CD4-positive, CD25-positive, alpha-beta regulatory T cell (primary cell): ENCODE measurements at places on chromosomes 2 and 18. TPM values are rescaled to one million over a fixed set of nuclear protein-coding genes. Genes with fewer than 3 reads are reported as not detected.

DNA sequence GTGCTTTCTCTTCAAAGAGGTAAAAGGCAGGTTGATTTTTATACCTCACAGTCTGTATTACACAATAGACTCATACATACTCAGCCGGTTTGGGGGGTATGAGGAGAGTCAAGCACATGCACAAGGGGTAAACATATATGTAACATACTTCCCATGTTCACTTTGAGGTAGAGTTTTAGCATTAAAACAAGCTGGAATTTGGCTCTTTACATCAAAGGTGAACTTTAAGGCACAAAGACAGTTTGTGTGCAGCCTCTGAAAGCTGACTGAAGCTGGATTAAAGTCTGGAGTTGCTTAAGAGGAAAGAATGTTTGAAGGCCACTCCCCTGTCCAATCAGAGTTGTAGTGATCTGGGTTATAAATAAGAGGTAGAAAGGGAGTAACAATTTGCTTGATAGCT, 282.0 kb downstream of the DPP10 start:
- no peaks in the 10 kb centered on the region for H3K27me3 ChIP-seq
- H3K27ac ChIP-seq, result no peak overlapping the region
- no peaks in the 10 kb centered on the region for H3K4me1 ChIP-seq
- no peaks in the 10 kb centered on the region for H3K36me3 ChIP-seq
- H3K4me3 ChIP-seq, result no peak overlapping the region

- DNase-seq, result no peak
- H3K4me1 ChIP-seq, result no peaks in the 10 kb centered on the region
- H3K36me3 ChIP-seq, result no peaks in the 10 kb centered on the region
Measured at GRCh38 chr2:223122781-223123180, 70.8 kb downstream of the KCNE4 start.

- H3K27ac ChIP-seq, result no peak overlapping the region
- no peak for DNase-seq
- H3K27me3 ChIP-seq, result peaks cover 3% of the 10 kb centered on the region
- no peaks in the 10 kb centered on the region for H3K4me1 ChIP-seq
- H3K4me3 ChIP-seq, result no peak overlapping the region
- H3K36me3 ChIP-seq, result no peaks in the 10 kb centered on the region
Measured at GRCh38 chr2:120869730-120870466, 134.2 kb downstream of the GLI2 start.

C1GALT1C1L gene
- not detected for total RNA-seq

GRCh38 chr2:161063946-161064306, 96.3 kb upstream of the TANK start:
- H3K27me3 ChIP-seq, result no peaks in the 10 kb centered on the region
- no peak overlapping the region for H3K4me3 ChIP-seq
- H3K27ac ChIP-seq, result no peak overlapping the region
- no peak for DNase-seq

RGPD3 gene
- 0.44 TPM for total RNA-seq

DNA sequence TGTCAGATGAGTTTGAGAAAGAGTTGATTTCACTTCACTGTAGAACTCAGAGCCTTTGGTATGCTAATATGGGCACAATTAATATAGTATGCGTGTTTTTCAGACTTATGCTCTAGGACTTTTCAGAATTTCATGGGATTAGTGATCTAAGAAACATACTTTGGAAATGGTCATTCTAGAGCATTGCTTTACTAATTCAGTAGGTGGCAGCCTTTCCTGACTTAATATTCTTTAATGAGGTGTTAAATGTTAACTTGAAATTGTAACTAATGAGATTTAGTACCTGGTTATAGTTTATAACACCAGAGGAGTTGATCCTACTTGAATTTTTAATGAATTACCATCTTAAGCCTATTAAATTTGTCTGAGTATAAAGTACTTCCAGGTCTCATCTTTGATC, 28.4 kb downstream of the ACTR2 start:
- H3K4me3 ChIP-seq, result no peak overlapping the region
- H3K36me3 ChIP-seq, result peaks cover 71% of the 10 kb centered on the region
- H3K4me1 ChIP-seq, result peaks cover 3% of the 10 kb centered on the region
- DNase-seq, result no peak
- H3K27me3 ChIP-seq, result no peaks in the 10 kb centered on the region
- no peak overlapping the region for H3K27ac ChIP-seq

DNA sequence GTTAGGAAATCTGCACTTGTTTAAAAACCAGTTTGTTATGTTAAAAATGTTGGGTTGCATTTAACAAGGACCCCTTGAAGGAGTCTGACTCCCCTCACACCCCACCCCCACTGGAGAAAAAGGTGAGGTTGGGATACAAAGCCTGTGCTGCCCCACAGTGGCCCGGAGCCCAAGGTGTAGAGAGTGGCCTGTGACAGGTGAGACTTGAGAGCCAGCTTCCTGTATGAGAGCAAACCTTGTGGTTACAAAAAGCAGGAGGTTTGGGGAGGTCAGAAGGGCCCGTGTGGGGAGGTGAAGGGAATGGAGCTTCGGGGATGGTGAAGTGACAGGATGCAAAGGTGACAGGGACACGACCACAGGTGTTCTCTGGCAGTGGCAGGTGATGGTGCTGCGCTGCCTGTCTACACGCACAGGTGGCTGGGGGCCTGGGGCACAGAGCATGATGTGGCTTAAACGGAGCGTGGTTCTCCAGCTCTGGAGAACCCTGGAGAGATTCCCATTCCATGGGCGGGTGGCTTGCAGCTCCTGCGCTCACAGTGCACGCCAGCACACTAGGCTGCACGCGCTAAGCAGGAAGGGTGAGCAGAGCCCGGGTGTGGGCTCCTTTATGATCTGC, 29.0 kb downstream of the IMPA2 start:
- H3K36me3 ChIP-seq, result no peaks in the 10 kb centered on the region
- H3K27me3 ChIP-seq, result no peaks in the 10 kb centered on the region
- H3K4me3 ChIP-seq, result no peak overlapping the region
- DNase-seq, result no peak

FAM228B gene
- 11.6 TPM for total RNA-seq

TRIM43 gene
- total RNA-seq, result not detected

KCNS3 gene
- total RNA-seq, result not detected
